Fibroblast of villous mesenchyme (primary cell): ENCODE measurements at places on chromosomes 12 and 14. TPM values are rescaled to one million over a fixed set of nuclear protein-coding genes. Genes with fewer than 3 reads are reported as not detected.

DNA sequence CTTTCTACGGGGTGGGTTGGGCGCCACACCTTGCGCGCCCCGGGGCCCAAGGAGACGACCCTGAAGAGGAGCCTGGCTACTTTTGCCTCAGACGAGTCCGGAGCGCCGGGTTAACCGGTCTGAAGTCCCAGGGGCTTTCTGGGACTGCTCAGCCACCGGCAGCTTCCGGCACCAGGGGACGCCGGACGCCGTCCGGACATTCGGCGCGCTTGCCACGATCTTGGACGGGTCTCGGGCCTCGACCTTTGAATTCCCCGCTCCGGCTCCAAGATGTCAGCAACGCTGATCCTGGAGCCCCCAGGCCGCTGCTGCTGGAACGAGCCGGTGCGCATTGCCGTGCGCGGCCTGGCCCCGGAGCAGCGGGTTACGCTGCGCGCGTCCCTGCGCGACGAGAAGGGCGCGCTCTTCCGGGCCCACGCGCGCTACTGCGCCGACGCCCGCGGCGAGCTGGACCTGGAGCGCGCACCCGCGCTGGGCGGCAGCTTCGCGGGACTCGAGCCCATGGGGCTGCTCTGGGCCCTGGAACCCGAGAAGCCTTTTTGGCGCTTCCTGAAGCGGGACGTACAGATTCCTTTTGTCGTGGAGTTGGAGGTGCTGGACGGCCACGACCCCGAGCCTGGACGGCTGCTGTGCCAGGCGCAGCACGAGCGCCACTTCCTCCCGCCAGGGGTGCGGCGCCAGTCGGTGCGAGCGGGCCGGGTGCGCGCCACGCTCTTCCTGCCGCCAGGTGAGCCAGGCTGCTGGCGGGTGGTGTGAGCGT lies at the start of gene ACOT4:
ACOT4 (plus strand) TSS at position 184 of the 760 bp plus-strand sequence; CDS start at position 271, 87 bp downstream.
- DNase-seq: peak; percentile 21

GRCh38 chr14:20388159-20388558 lies 25.1 kb downstream of the TEP1 start:
- no peak for DNase-seq

- no peak for DNase-seq
Measured at GRCh38 chr12:69919495-69919894, 94.5 kb downstream of the MYRFL start.

- DNase-seq: no peak
Measured at GRCh38 chr12:26425587-26426260, 230.4 kb downstream of the SSPN start.

- DNase-seq: no peak
Measured at GRCh38 chr12:31033681-31034080, 40.0 kb upstream of the DDX11 start.

DNA sequence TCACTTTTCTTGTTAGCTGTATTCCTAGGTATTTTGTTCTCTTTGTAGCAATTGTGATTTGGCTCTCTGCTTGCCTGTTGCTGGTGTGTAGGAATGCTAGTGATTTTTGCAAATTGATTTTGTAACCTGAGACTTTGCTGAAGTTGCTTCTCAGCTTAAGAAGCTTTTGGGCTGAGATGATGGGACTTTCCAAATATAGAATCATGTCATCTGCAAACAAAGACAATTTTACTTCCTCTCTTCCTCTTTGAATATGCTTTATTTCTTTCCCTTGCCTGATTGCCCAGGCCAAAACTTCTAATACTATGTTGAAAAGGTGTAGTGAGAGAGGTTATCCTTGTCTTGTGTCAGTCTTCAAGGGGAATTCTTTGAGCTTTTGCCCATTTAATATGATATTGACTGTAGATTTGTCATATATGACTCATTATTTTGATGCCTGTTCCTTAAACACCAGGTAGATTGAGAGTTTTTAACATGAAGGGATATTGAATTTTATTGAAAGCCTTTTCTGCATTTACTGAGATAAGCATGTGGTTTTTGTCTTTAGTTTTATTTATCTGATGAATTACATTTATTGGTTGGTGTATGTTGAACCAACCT lies 26.7 kb downstream of the CLECL1 start:
- DNase-seq: no peak

SPIC gene
- total RNA-seq: not detected in 2 replicates

GPR84 gene
- total RNA-seq: not detected in 2 replicates

UNC79 gene
- under 0.01 TPM in 2 replicates for total RNA-seq

DPF3 gene
- 6.8 and 10.4 TPM in 2 replicates for total RNA-seq
